ENCODE measurements at places on chromosomes 5 and 9.

- H3K27me3 ChIP-seq, result no peaks in the 10 kb centered on the region
- H3K4me1 ChIP-seq, result peaks cover 19% of the 10 kb centered on the region
- no peak overlapping the region for H3K4me3 ChIP-seq
- peak overlapping the region; percentile 28 for H3K27ac ChIP-seq
Measured at GRCh38 chr5:10681731-10682679, 79.0 kb downstream of the DAP start.

GRCh38 chr9:19271081-19271480, 40.6 kb downstream of the DENND4C start:
- H3K4me1 ChIP-seq, result no peaks in the 10 kb centered on the region
- DNase-seq, result no peak
- H3K27ac ChIP-seq, result no peak overlapping the region
- no peaks in the 10 kb centered on the region for H3K27me3 ChIP-seq
- peaks cover under 1% of the 10 kb centered on the region for H3K36me3 ChIP-seq

GRCh38 chr5:92836855-92837755, 743.9 kb downstream of the NR2F1-AS1 start:
- no peaks in the 10 kb centered on the region for H3K36me3 ChIP-seq
- H3K4me1 ChIP-seq, result no peaks in the 10 kb centered on the region
- no peak overlapping the region for H3K27ac ChIP-seq
- DNase-seq, result no peak
- H3K27me3 ChIP-seq, result no peaks in the 10 kb centered on the region

DNA sequence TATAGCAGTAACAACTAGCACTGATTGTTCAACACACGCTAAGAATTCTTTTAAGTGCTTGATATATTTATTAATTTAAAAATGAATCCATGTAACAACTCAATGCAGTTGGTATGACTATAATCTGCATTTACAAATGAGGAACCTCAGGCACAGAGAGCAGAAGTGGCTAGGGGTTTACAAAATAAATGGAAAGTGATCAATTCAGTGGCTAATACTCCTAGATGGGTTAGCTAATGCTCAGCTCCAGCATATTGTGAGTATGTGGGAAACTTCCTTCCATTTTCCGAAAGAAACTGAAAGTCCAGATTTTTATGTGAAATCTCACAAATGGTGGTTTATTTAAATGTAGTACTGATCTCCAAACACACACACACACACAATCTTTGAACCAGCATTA, 128.0 kb downstream of the RFX3 start:
- peak overlapping the region; percentile 90 for H3K27ac ChIP-seq
- H3K36me3 ChIP-seq, result no peaks in the 10 kb centered on the region
- H3K4me1 ChIP-seq, result peaks cover 20% of the 10 kb centered on the region
- no peaks in the 10 kb centered on the region for H3K27me3 ChIP-seq

GRCh38 chr9:134698111-134698510, 56.5 kb downstream of the COL5A1 start:
- H3K4me3 ChIP-seq, result no peak overlapping the region
- no peaks in the 10 kb centered on the region for H3K27me3 ChIP-seq
- no peak for DNase-seq
- no peaks in the 10 kb centered on the region for H3K36me3 ChIP-seq
- H3K4me1 ChIP-seq, result no peaks in the 10 kb centered on the region
- no peak overlapping the region for H3K27ac ChIP-seq

DNA sequence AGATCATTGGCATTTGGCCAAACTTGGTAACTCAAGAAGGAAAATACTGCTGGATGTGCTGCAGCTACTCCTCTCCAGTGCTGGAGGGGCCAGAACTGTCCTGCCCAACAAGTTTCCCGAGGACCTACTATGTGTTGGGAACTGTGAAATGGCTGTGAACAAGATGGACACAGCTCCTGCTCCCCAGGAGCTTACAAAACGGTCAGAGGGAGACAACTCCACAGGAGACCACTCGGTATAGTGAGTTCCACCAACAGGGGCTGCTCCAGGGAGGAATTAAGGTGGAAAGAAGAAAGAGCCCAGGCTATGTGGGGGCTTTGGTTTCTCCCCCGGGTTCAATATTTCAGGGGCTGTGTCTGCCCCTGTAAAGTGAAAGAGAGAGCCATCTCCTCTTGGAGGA, 78.8 kb downstream of the GNA14 start:
- H3K36me3 ChIP-seq, result no peaks in the 10 kb centered on the region
- no peaks in the 10 kb centered on the region for H3K4me1 ChIP-seq
- no peak overlapping the region for H3K4me3 ChIP-seq
- no peak for DNase-seq

Data from CD14-positive monocyte (primary cell).